ENCODE measurements at places on chromosomes 3 and 15. TPM values are rescaled to one million over a fixed set of nuclear protein-coding genes. Genes with fewer than 3 reads are reported as not detected.

GOLGA8Q gene
- polyA plus RNA-seq: not detected

GRK7 gene
- polyA plus RNA-seq: 0.08 TPM

GRAMD2A gene
- not detected for polyA plus RNA-seq

PODXL2 gene
- polyA plus RNA-seq: 49.0 TPM

ROBO2 gene
- 0.97 TPM for polyA plus RNA-seq

SYNPR gene
- polyA plus RNA-seq: not detected
